NCI-H524 treated with DMSO at 0.1 percent for 48 hours (cell line): ENCODE measurements at places on chromosomes 1 and 21.

DNA sequence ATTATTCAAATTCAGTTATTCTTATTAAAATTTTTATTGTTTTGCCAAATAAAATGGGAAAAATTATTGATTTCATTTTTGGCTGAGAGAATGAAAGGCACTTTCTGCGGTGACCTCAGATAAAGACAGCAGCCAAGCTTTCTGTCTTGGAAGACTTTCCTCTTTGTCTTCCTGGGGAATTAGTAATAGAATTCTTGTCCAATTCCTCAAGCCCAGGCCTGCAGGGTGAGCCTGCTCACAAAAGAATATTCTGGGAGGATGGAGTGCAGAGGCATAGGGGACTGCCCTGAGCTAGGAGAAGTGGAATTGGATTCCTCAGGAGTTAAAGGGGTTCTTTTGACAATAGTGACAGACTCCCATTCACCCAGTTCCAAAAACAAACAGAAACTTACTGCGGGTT is 614.5 kb upstream of the ADGRL2 start:
- no peak for DNase-seq

GRCh38 chr1:67766141-67766978 is 66.9 kb downstream of the GNG12 start:
- no peak for DNase-seq

GRCh38 chr1:174022080-174022975 is at the start of gene RC3H1:
TSS of gene RC3H1 (minus strand) at chr1:174022357. CDS start at chr1:173992985, 29,372 bp downstream.
- DNase-seq = peak; percentile 9

DNA sequence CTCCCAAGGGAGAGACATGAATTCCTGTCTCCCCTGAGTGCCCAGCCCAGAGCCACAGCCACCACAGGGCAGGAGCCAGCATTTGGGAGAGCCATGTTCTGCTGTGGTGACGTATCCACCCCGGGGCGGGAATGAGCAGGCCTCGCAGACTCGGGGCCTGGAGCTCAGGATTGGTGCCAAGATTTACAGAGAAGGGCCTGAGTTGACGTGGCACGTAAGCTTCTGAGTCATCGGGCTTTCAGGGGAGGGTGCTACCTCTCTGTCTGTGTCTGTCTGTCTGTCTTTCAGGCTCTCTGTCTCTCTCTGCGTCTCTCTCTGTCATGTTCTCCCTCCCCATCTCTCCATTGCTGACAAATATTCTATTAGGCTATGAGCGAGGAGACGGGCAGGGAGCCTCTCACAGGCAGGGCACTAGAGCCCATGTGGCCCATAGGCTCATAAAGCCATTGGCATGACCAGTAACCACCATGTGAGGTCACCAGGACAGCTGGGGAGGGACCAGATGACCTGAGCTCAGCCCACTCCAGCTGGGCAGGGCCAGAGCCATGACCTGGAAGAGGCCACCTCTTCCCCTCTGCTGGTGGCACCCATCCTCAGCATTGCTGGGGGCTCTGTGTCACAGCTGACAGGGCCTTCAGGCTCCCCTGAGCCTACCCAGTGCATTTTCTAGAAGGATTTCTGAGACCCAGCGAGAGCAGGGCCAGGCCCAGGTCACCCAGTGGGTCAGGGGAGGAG is 300.0 kb upstream of the VAMP3 start:
- DNase-seq = no peak

- no peak for DNase-seq
Measured at GRCh38 chr21:31500071-31500470, 156.0 kb upstream of the TIAM1 start.

- no peak for DNase-seq
Measured at GRCh38 chr1:30962609-30963508, 54.3 kb upstream of the SDC3 start.

- DNase-seq = no peak
Measured at GRCh38 chr1:161497961-161498360, 7.3 kb upstream of the FCGR2A start.

DNA sequence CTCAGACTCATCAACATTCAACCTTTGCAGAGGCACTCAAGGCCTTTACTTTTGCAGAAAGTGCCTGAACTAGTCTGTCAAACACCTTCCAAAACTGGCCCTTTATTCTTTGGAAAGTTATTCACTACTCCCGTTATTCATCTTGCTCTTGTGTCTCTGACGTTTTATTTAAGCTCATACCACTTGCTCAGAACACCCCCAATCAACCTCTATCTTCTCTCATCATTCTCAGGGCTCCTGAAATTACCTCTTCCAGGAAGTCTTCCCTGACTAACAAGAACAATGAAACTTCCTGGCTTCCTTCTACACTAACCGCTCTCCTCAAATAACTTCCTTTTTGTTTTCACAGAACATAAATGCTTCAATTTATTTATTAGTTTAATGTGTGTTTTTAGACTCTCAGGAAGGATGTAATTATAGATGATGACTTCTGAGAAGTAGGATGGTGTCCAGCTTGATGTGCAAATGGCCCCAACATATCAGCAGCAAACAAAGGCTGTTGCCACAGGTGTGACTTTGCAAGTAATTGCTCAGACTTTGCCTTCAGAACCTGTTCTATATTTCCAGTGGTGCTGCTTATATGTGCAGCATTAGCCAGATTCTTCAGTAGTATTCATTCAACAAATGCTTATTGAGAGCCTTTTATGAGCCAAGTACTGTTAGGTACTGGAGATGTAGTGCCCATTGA is 22.8 kb upstream of the BATF3 start:
- DNase-seq = no peak

- no peak for DNase-seq
Measured at GRCh38 chr1:39938856-39939255, 16.1 kb upstream of the MFSD2A start.

DNA sequence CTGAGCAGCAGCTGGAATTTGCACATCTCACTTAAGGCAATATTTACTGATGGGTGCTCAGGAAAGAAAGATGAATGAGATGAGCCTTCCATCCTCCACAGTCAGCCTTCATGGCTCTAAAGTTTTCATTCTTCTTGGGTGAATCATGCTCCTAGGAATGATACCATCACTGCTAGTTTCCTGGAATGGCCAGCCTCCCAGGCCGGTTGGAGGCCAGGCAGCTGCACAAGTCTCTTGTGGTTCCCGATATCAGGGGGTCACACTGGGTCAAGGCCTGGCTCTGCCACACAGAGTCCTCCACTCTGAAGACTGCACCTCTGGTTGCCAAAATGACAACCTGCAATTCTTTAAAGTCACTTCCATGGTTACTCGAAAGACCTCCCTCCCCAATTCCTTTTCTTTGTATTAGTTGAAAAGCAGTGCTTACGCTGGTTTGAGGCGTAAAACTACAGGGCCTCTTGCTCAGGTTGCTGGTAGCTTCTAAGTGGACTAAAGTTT is 46.2 kb upstream of the PALMD start:
- no peak for DNase-seq

DNA sequence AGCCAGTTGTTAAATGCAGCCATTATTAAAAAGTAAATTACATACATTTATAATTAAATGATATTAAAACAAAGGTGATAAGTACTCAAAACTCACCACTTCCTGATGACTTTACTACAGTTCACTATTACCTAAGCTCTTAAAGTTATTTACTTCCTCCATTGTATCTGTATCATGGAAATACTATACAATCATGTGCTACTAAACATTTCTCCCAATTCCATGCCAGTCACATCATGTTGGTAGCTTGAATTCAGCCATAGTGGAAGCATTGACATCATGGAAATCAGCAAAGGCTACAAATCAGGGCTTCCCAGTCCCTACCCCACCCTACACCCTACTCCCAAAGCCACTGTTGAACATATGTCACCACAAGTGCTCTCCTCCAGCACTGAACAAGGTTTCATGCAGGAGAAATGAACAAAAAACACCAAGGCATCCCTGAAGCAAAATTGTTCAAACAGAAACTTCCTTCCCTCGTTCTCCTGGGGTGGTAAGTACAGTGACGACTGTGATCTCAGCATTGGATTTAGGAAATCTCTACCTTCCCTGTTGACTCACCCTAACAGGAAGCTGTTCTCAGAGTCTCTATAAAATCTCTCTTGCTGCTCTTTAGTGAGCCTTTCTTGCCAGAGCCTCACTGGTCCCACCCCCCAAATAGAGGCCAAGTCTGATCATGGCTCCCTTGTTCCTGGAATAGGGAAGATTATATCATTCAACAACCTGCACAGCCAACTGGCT is 12.7 kb downstream of the VSIG8 start:
- DNase-seq = no peak

GRCh38 chr1:100657876-100658715 is 61.4 kb upstream of the VCAM1 start:
- DNase-seq = no peak

- DNase-seq = no peak
Measured at GRCh38 chr1:76408303-76408702, 333.8 kb downstream of the ST6GALNAC3 start.

GRCh38 chr1:104856091-104856490 is 1106.4 kb downstream of the AMY1C start:
- DNase-seq = no peak

DNA sequence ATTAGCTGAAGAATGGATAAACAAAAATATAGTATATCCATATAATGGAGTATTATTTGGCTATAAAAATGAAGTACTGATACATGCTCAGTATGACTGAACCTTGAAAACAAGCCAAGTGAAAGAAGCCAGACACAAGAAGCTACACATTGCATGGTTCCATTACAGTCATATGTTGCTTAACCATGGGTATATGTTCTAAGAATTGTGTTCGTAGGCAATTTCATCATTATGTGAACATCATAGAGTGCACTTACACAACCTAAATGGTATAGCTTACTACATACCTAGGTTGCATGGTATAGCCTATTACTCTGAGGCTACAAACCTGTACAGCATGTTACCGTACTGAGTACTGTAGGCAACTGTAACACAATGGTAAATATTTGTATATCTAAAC is 28.6 kb upstream of the FCAMR start:
- no peak for DNase-seq

- peak; percentile 94 for DNase-seq
Measured at GRCh38 chr1:116265931-116266863, 106.8 kb upstream of the ATP1A1 start.

DNA sequence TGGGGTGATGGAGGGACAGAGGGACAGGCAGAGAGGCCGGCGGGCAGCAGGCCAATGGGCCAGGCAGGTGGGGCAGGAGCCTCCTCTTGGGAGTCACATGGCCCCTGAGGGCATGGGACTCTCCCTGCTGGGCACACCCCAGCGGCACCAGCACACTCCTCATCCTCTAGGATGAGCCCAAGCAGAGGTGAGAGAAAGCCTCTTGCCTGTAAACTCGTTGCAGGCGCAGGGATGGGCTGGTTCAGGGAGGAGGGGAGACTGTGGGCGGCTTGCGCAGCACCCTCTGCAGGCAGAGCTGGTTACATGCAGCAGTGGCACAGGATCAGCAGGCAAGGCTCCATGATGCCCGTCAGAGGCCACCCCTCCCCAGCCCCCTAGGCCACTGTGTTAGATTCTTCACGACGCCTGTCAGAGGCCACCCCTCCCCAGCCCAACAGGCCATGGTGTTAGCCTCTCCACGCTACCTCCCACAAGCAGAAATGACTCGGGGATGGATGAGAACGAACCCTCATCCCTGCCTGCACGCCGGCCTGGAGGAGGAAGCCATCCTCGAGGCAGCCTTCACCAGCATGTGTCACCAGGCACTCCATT is 209.7 kb upstream of the VAMP3 start:
- DNase-seq = no peak

GRCh38 chr1:98439471-98439870 is 222.1 kb upstream of the SNX7 start:
- no peak for DNase-seq

DNA sequence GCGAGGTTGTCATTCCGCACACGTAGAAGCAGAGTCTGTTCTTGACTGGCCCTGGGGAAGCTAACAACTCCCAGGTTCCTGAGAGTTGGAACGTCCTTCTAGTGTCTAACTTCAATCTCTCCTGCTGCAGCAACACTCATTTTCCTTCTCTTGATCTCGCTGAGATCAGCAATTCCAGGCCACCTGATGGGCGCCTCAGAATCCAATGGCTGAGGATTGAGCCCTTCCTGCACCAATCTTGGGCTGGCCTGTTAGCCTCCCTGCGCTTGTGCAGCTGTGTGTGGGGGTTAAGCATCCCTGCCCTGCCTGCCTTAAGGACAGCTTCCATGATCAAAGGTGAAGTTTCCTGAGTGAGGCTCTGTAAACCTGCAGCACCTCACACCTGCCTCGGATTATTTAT is 87.9 kb downstream of the SYT2 start:
- no peak for DNase-seq

DNA sequence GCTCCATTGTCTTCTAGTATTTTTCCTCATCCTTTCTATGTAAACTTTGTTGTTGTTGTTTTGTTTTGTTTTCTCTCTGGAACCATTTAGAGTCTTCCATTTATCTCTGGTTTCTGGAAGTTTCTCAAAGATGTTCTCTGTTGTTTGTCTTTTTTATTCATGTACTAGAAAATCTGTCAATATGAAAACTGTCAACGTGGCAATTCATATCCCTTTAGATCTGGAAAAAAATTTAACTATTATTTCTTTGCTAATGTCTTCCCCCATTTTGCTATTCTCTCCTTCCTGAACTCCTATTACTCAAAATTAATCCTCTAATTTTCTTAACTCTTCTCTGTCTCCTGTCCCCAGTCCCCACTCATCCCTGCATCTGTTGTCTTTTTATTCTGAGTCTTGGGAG is 55.9 kb upstream of the LRRN2 start:
- DNase-seq = no peak

DNA sequence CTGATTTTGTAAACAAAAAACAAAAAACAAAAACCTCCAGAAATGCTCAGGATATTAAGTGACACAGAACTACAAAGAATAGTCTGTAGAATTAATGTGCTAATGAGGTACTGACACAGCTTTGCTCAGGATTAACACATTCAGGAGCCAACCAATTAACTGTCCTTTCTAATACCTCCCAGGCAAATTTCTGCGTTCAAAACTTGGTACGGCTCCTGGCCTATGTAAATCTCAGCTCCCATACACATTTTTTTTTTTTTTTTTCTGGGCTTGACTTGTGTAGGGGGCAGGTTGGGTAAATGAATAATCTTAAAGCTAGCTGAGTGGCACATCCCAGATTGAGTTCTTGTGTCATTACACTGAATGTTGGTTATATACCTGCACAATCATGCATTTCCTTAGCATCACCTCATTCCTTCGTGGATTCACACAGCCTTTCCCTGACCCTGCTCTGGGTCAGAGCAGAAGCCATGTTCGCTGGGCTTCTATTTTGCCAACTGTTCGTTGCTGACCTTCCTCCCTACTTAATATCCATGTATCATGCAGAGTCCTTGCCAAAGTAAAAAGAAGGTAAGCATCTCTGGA is 12.6 kb upstream of the IER5 start:
- DNase-seq = no peak

GRCh38 chr1:71572038-71572437 is 491.2 kb upstream of the ZRANB2 start:
- DNase-seq = no peak
